Naive thymus-derived CD8-positive, alpha-beta T cell (primary cell): ENCODE measurements at places on chromosomes 5 and 9. TPM values are rescaled to one million over a fixed set of nuclear protein-coding genes. Genes with fewer than 3 reads are reported as not detected.

FREM1 gene
- not detected for polyA plus RNA-seq

DCANP1 gene
- not detected for polyA plus RNA-seq

PFN3 gene
- polyA plus RNA-seq, result not detected

TLX3 gene
- not detected for polyA plus RNA-seq
